ENCODE measurements at places on chromosomes 12 and 14.

- DNase-seq, result peak; percentile 57
Observed at GRCh38 chr12:101570047-101570446, 24.7 kb upstream of the MYBPC1 start.

- DNase-seq, result no peak
Observed at GRCh38 chr12:32390572-32391219, 8.7 kb upstream of the FGD4 start.

GRCh38 chr14:61281186-61281947 is at the start of gene TMEM30B:
Gene TMEM30B (minus strand): TSS chr14:61281338. CDS start chr14:61281147, 191 bp downstream.
- DNase-seq, result no peak

GRCh38 chr14:71582705-71583104 is 349.5 kb upstream of the RGS6 start:
- no peak for DNase-seq

DNA sequence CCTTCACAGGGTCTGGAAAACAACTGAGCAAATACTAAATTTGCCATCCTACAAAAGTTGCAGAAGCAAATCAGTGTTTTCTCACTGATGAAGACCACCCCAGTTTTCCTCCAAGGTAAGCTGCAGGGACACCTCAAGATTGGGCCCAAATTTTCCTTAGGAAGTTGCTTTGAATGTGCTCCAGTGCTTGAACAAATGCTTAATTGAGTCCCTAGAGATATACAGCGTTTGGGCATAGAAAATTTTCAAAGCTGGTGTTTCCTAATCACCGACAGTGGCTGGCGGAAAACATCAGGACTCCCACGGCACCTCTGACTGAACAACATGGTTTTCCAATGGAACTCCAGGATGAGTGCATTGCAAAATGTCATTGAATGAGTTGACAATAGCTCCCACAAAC is 92.5 kb upstream of the HMGA2 start:
- no peak for DNase-seq

DNA sequence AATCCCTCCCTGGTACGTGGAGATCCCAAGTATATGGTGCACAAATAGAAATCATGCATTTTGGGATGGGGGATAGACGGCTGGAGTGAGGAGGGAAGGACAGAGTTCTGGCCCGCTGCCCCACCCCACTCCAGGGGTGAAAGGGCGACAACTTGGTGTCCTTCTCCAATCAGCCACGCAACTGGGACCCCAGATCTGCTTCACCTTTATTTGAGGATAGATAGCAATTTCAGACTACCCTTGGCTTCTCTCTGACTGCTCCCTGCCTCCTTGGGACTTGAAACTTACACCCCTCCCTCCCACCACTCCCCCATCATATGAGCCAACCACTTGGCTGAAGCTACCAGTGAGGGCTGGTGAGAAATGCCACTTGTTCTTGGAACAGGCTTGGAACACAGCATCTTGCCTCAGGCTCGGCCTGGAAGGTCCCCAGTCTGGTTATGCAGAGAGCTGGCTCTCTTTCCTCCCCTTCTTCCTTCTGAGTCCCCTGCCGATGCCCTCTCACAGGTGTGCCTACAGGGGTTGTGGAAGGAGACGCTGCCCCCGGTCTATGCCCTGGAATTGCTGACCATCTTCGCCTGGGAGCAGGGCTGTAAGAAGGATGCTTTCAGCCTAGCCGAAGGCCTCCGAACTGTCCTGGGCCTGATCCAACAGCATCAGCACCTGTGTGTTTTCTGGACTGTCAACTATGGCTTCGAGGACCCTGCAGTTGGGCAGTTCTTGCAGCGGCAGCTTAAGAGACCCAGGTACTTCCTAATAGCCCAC is 8.1 kb downstream of the OAS3 start:
- DNase-seq, result no peak

DNA sequence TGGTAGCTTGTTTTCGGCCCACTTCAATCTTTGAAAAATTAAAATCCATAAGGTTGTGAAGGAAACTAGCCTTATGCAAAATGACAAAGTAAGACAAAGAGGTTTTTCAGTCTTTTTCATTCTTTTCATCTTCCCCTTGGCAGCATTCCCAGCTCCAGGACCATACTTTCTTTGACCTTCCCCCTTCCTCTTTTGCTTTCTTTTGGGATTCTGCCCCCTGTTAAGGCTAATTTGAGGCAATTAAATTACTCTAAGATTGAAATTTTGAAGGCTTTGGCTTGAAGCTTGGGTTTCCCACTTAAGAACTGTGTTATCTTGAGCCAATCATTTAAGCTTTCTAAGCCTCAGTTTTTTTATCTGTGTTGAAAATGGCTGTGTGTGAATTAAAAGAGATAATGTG is 124.9 kb downstream of the DACT1 start:
- DNase-seq, result no peak

GRCh38 chr12:20260851-20261250 is 107.5 kb upstream of the PDE3A start:
- DNase-seq, result no peak

GRCh38 chr12:10654003-10654402 is 19.8 kb downstream of the STYK1 start:
- DNase-seq, result no peak

GRCh38 chr12:48424644-48425043 is 47.7 kb upstream of the ANP32D start:
- no peak for DNase-seq

- no peak for DNase-seq
Observed at GRCh38 chr12:11830307-11830801, 180.9 kb downstream of the ETV6 start.

- DNase-seq, result no peak
Observed at GRCh38 chr12:67333649-67334048, 64.5 kb downstream of the CAND1 start.

- no peak for DNase-seq
Observed at GRCh38 chr14:94738751-94739150, 31.2 kb downstream of the GSC start.

DNA sequence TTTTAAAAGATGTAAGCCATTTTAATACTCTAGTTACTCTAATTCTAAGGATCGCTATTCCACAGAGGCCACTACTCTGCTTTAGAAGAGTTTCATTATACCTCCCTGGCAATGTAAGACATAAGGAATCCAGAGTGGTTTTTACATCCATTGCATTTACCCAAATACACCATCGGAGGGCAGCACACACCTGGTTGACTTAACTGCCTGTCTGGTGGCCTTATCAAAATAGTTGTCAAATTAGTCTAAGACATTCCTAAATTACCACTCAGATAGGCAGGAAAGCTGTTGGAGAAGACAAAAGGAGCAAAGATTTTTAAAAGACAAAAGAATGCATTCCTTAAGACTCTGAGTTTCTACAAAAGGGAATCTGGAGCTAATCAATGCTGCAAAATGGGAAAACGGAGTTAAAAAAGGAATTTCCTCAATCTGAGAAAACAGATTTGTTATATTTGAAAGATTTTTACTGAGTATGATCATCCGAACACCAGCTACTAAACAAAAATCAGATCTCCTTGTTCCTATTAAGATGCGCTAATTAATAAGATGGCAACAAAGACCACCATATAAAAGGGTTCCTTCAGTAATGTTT is 33.8 kb upstream of the FGD4 start:
- peak; percentile 63 for DNase-seq

- DNase-seq, result no peak
Observed at GRCh38 chr14:79551523-79551922, 659.8 kb downstream of the DIO2 start.

DNA sequence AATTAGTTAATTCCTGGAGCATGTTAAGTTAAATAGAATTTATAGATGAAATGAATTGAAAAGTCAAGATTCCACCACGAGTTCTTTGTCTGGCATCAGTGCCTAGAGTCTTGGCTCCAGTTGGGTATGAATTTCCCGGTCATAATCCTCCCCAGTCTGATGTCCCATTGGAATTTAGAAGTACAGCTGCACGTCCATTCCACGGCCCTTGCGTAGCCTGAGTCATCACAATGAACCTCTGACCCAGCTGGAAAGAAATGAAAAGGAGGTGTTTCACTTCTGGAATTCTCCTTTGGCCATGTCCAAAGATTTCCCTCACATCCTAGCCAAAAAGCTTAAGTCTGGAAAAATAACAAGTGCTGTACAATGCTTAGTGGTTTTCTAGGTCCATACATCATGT is 122.7 kb downstream of the KICS2 start:
- DNase-seq, result no peak

Data from HuH-7 (cell line).